Renal cortical epithelial cell (primary cell): ENCODE measurements at places on chromosomes 7 and 10.

GRCh38 chr10:25382029-25382810, 207.4 kb downstream of the GPR158 start:
- DNase-seq, result no peak

DNA sequence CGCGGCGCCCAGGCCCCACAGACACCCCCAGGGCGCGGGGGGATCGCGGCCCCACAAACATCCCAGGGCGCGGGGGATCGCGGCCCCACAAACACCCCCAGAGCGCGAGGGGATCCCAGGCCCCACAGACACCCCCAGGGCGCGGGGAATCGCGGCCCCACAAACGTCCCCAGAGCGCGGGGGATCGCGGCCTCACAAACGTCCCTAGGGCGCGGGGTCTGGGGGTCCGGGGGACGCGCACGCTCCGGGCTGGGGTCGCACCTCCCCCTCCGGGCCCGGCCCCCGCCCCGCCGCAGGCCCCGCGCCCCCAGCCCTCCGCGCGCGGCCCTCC, 382 bp downstream of the DIP2C start:
- DNase-seq, result no peak

DNA sequence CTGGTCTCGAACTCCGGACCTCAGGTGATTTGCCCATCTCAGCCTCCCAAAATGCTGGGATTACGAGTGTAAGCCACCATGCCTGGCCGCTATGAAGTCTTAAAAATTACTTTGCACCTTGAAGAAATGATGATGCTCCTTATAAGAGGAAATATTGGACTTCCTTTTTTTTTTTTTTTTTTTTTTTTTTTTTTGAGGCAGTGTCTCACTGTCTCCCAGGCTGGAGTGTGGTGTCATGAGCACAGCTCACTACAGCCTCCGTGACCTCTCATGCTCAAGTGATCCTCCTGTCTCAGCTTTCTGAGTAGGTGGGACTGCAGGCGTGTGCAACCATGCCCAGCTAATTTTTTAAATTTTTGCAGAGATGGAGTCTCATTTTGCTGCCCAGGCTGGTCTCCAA, 65.3 kb downstream of the KMT2E start:
- no peak for DNase-seq

- no peak for DNase-seq
Observed at GRCh38 chr7:158760936-158761335, 56.3 kb upstream of the NCAPG2 start.
